ENCODE measurements at places on chromosomes 7 and 10.

GRCh38 chr10:11504566-11505285, 106.7 kb downstream of the USP6NL start:
- no peak for DNase-seq

DNA sequence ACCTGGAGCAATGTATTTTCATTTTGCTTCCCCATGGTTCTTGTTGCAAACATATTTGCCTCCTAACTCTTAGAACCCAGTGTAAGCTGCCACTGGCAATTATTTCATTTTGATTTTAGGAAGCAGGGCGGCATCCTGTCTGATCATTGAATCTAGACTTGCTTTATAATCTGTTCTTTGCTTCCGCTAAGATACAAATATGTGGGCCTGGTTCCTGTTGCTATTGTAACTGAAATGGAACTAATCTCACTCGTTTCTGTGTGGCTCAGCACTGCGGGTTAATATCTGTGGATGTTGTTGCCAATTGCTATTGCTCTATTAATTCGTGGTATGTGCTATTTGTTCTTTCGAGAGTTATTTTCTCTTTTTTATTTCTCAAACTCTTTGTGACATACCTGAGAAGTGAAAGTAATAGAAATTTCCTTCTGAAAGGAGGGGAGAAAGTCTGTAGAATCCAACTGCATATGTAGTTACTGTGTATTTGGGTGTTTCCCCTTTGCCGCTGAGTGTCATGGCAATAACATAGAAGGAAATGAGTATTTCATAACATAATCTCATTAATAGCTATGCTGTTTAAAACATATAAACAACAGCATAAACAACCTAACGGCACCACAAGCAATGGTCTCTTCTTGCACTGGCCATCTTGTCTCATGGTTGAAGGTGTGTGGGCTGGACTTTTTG, 62.4 kb downstream of the FZD1 start:
- no peak for DNase-seq

DNA sequence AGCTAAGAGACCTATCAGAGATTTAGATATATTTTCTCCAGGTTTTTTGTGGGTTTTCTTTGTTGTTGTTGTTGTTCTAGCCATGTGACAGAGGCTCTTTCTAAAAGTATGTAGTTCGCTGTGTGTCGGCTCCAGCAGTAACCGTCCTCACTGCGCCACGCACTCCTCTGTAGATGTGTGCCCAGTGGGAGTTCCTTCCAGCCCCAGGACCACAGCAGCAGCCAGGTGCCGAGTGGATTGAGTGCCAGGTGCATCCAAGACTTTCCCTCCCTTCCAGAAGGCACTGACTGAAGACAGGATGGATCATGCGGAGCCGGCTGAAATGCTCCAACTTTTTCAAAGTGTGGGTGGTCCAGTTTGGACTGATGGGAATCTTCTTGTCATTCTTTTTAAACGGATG, 31.8 kb downstream of the WDR86 start:
- DNase-seq: no peak

DNA sequence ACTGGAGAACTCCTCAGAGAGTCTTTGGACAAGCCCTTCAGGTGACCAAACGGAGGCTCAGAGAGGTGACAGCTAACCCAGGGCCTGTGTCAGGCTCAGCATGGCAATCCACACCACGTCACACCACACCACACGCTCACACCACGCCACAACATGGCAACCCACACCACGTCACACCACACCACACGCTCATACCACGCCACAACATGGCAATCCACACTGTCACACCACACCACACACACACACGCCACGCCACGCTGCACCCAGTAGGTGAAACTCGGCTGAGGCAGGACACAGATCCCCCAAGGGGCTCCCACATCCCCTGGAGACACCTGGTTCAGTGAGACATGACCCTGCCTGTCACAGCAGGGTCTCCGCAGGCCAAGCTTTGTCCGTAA, 107.3 kb downstream of the PDGFA start:
- DNase-seq: no peak

- DNase-seq: no peak
Measured at GRCh38 chr7:80105701-80106408, 28.8 kb upstream of the GNAI1 start.

GRCh38 chr7:44381494-44382220, 56.3 kb upstream of the CAMK2B start:
- DNase-seq: no peak

DNA sequence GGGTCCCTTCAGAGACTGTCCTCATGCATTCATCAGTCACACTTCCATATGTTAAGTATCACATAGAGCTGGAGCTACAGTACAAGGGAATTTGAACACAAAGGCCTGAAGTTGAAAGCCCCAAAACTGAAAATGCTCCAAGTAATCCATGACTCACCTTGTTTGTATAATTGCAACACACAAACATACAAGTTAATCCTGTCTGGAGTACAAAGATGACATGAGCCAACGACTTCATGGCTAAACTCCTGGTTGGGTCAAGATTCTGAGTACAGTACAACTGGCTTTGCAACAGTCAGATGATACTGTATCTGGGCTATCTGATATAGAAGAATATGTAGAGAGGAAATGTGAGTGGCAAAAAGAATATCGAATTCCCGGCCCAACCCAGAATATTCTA, 73.1 kb upstream of the AASS start:
- DNase-seq: no peak

DNA sequence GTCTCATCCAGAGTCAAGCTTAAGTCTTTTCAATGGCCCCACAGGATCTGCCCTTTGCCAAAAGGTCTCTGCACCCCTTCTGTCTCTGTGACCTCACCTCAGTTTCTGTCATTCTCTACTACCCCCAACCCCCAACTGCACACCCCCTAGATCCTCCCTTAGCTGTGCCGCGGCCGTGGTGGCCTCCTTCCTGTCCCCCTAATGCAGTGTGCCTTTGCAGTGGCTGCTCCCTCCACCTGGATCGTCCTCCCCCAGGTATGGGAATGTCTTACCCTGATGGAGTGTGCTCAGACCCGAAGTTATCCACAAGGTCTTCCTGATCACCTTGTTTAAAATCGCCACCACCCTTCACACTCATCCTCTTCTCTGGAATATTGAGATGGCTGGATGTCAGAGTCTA, 9.6 kb downstream of the FGF8 start:
- DNase-seq: no peak

- no peak for DNase-seq
Measured at GRCh38 chr7:105429746-105430612, 41.3 kb upstream of the SRPK2 start.

DNA sequence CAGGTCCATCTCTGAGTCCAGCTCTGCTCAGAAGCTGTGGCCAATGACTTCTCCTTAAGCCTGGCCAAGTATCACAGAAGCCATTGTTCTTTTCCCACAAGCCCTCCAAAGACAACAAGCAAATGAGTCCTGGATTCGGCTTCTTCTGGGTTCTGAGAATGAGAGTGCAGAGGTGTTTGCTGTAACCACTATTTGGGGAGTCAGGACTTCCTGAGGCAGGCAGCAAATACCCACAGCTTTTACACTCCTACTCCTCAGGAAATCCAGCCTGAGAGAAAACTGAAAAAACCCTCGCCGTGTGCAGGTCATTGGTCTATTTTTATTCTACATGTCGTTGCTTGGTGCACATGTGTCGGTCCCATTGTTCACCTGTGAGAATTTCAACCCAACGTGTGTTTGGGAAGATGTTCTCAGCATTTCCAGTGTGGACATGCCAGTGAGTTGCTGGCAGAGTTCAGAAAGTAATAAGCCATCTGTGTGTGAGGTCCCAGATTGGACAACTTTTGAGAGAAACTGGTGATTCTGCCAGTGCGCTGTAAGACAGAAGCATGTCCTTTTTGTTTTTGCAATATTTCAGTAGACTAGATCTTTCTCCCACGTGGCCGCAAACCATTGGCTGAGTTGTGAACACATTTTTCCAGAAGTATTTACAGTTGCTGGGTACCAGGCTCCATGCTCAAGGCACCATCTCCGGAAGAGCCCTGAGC, 121.6 kb upstream of the LYZL2 start:
- DNase-seq: no peak

GRCh38 chr7:151884312-151885201, 7.6 kb upstream of the PRKAG2 start:
- no peak for DNase-seq

DNA sequence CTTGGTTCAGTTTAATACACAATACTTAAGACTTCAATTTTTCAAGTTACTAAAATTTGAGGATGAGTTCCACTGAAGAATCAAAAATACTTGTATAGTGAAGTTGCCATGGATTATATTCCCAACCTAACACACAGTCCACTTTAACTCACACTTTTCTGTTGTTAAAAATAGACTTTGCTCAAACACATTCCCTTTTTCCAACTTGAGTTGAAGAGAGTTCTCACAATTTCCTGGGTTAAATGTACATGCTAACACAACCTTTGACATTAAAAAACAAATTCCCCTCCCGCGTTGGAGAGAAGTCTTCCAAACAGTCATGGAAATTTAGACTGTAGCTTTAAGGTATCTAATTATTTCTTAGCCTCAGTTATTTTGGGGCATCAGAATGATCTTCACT, 27.1 kb downstream of the SKIDA1 start:
- DNase-seq: no peak

DNA sequence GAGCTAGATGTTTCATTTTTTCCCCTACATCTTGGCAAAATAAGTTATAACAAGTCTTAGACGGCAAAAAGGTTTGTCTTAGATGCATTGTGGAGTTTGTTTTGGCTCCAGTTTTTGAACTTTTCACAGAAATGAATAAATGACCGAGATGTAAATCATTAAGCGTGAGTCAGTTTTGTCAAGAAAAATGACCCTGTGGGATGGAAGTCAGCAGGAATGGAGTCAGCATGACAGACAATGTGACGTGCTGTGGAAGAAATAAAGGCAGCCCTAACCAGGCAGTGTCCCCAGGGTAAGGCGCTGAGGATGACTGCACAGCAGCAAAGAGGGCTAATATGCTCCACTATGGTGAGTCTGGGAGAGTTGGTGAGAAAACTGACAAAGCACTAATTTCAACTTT, 163.2 kb downstream of the NOC3L start:
- no peak for DNase-seq

DNA sequence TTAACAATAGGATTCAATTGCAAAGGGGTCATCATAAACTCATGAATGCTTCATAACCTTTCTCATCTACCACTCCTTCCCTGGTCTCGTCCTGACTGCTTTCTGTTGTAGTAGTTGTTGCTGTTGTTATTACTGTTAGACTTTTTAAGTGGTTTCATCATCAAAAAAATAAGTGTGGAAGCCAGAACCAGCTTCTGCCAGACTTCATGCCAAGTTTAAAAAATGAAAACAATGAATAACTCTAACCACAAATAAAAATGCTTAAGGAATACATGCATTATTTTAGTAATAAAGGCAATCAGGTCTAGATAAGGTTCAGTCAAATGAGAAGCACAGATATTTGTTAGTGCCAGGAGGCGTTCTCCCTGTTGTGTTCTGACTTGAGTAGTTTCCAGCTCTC, 85.4 kb downstream of the PCLO start:
- no peak for DNase-seq

GRCh38 chr10:62186999-62187675, 81.5 kb downstream of the RTKN2 start:
- DNase-seq: no peak

GRCh38 chr7:3981281-3981680, 680.2 kb downstream of the SDK1 start:
- no peak for DNase-seq

GRCh38 chr10:58415757-58416156, 30.5 kb downstream of the TFAM start:
- no peak for DNase-seq

GRCh38 chr10:20521186-20521585, 375.9 kb downstream of the NEBL start:
- DNase-seq: no peak

DNA sequence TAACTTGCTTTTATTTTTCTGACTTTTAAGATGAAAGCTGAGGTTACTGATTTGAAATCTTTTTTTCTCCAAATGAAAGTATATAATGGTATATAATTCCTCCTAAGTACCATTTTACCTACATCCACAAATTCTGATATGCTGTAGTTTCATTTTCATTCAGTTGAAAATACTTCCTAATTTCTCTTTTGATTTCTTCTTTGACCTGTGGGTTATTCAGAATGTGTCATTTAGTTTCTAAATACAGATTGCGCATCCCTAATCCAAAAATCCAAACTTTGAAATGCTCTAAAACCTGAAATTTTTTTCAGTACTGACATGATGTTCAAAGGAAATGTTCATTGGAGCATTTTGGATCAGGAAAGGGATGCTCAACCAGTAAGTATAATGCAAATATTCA, 168.7 kb downstream of the CELF2 start:
- no peak for DNase-seq

GRCh38 chr10:76047521-76047920, 616.1 kb downstream of the LRMDA start:
- no peak for DNase-seq

GRCh38 chr7:5671046-5671445, 110.4 kb downstream of the RNF216 start:
- no peak for DNase-seq

DNA sequence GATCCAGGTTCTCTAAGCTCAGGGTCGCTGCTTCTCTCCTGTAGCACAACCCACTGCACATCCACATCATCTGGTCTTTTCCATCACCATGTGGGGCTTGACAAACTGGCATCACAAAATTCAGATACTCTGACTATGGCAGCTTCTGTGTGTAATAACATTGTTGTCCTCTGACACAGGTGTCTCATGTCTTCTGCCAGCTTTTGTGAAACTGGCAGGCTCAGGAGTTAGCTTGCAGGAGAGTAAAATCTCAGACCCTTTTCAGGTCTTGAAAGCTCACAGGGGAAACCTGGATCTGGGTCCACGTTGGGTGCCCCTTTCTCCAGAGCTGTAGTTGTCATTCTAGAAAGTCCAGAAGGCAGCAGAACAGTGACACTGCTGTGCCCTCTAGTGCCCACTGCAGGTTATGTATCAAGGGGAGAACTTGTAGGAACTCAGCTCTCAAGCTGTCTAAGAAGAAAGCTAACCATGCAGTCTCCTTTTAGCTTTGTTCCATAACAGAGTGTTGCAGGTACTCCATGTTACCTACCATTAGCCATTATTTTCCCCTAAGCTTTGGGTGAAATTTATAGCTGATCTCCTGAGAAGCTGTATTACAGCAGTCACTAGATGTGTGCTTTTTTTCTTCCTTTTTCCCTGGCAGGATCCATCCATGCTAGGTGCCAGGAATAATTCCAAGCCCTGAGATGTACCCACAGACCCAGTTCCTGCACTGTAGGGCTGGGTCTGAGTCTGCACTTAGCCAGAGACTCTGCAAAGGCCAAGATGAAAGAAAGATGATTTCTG, 102.7 kb downstream of the ZNF248 start:
- no peak for DNase-seq

DNA sequence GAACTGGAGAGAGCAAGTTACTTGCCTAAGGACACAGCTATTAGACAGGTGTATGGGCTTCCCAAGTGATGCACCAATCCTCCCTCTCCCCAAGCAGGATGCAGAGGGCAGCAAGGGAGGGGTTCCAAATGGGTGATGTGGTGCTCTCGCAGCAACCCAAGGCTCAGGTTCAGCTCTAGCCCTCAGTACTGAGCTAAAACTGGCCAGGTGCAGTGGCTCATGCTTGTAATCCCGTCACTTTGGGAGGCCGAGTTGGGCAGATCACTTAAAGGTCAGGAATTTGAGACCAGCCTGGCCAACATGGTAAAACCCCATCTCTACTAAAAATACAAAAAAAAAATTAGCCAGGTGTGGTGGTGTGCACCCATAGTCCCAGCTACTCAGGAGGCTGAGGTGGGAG, 40.7 kb downstream of the GPRIN2 start:
- no peak for DNase-seq

Data from right renal cortex interstitium (tissue), 3 donors.